ENCODE measurements at places on chromosomes 6 and 20.

DNA sequence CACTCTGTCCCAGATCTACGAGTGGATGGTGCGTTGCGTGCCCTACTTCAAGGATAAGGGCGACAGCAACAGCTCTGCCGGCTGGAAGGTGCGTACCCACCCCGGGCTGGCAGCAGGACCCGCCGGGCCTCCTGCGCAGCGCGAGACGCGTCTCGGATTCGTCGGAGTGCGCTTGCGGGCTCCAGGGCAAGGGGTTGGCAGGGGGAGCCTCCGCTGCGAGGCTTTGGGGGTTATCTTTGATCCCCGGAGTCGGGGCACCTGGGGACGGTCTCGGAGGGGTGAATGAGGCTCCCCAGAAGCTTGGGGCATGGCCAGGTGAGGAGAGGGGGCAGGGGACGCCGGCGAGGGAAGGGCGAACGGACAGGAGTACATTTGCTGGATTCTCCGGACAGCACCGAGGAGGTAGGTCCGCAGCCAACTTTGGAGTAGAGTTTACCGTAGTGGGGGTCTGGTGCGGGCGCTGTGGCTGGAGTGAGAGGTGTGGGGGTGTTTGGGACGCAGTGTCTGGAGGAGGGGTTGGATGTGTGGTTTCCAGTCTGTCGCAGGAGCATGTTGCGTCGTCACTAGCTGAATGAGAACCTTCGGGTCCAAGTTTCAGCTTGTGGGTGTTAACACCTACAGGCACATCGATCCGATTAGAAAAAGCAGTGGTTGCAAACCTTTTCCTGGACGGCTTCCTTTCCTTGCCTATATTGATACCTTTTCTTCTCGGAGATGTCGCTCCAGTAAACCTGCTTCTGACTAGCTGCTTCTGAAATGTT is 1.2 kb downstream of the FOXO3 start:
- DNase-seq = no peak

DNA sequence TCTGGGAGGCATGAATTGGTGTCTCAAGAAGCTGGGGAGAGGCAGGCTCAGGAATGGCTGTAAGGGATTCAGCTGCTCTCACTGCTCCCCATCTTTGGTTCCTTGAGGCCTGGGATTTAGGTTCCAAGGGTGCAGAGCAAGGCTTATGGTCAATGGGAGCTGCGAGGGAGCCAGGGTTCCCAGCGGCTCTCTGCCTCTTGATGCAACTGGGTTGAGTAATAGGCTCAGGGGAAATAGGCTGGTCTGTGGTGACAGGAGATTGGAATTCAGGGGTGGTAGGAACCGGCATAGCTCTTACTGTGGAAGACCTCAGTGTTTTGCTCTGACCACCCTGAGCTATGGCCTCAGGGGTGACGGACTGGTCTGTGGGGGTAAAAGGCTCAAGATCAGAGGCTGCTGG is 13.0 kb upstream of the NRM start:
- DNase-seq = no peak

DNA sequence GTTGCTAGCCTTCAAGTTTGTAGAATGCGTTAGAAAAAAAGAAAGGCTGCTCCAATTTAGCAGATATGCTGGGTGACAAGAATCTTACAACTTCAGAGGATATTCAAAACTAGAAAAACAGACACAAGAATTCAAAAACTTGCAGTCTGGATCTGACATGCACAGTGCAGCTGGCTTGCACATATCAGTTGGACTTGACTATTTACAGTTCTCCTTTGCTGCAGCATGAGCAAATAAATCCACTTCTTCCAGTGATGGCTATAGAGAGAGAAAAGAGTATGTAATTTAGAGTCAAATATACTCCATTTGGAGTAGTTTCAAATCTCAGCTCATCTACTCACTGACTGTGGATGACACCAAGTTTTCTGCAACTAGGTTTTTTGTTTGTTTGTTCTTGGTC is 247.0 kb downstream of the RIMS1 start:
- DNase-seq = no peak

GRCh38 chr6:117143647-117144046 is 121.7 kb upstream of the VGLL2 start:
- no peak for DNase-seq

GRCh38 chr6:166572370-166573261 is 13.9 kb downstream of the RAMACL start:
- no peak for DNase-seq

GRCh38 chr6:128515550-128516513 is 4.6 kb downstream of the PTPRK start:
- no peak for DNase-seq

- DNase-seq = no peak
These were observed 240.5 kb downstream of the TTLL2 start for GRCh38 chr6:167565388-167565787.

- no peak for DNase-seq
These were observed 182.7 kb upstream of the DTNBP1 start for GRCh38 chr6:15845492-15845891.

- DNase-seq = no peak
These were observed 90.2 kb downstream of the ZDHHC14 start for GRCh38 chr6:157471077-157471686.

DNA sequence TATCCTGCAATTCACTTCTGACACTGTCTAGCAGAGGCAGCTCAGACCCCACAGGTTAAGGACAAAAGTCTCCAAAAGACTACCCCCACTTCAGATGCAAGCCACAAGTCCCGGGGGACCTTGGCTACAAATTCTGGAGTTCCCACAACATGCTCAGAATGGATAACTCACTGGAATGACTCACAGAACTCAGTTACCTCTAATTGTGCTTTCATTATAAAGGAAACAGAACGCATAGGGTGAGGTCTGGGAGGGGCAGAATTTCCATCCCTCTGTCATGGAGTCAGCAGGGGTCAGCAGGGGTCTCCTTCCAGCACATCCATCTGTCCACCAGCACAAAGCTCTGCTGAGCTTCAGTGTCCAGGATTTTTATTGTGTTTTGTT is 184.2 kb downstream of the CDH4 start:
- no peak for DNase-seq

DNA sequence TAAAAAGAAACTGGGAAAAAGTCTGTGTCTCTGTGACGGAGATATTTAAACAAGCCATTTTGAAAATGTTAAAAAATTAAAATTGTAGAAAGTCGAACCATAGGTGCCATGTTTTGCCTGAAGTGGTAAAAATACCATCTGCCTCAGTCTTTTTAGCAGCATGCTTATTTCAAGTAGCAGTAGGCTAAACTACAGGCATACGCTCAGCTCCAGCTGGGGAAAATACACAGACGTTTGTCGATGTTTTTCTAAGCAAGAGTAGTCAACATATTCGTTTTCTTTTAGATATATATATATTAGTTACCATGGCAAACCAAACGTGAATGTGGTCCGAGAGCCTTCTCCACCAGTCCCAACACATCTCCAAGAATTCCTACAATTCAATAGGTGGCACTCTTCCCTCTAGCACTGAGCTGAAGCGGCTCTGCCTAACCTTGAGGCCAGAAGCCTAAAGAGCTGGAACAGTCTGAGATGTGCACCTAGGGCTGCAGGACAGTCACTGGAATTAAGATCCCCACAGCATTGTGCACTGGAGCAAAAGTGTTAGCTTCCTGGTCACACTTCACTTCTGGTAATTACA is 70.2 kb upstream of the BEND3 start:
- DNase-seq = peak; percentile 30

GRCh38 chr20:51021067-51022025 is 1.6 kb downstream of the KCNG1 start:
- no peak for DNase-seq

DNA sequence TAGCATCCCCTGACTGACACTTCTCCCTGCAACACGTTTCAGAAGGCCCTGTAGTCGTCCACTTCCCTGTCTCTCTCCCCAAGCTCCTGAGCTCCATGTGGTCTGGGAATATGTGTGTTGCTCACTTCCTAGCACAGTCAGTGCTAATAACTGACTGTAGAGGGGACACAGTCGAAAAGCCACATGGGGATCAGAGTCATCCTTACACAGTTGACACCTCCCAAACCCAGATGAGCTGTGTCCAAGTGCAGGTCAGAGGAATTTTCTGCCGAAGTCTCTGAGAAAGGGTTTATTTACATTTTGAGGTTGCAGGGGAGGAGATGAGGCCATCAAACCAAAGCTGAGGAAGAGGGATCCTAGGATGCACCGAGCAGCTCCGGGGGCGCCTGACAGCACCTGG is 3.5 kb upstream of the ADAM33 start:
- no peak for DNase-seq

GRCh38 chr6:81326881-81327561 is 425.5 kb downstream of the TENT5A start:
- DNase-seq = no peak

DNA sequence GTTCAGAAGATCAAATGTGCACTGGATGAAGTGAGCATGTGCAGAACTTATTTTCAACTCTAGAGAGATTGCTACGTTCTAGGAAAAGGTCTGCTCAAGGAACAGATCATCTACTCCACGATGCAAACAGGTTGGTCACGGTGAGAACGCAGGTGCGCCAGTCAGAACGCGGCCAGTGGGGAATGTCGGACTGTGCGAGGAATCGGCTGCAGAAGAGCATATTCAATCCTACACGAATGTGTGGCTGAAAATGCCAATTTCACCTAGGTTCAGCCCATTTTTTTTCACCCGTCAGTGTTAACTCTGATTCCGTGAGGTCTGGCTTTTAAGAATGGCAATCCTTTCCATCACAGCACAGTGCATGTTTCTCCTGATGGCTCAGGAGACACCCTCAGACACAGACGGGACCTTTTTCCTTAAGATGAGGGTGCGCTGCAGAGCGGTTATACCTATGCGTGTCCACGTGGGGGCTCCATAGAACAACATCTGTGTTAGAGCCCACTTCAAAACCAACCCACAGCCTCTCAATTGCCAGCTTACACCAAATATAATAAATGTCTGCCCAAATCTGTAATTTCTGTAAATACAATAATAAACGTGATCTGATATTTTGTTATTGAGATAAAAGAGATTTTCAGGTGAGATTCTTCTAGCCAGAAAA is 250.4 kb downstream of the FOXA2 start:
- DNase-seq = peak; percentile 13

DNA sequence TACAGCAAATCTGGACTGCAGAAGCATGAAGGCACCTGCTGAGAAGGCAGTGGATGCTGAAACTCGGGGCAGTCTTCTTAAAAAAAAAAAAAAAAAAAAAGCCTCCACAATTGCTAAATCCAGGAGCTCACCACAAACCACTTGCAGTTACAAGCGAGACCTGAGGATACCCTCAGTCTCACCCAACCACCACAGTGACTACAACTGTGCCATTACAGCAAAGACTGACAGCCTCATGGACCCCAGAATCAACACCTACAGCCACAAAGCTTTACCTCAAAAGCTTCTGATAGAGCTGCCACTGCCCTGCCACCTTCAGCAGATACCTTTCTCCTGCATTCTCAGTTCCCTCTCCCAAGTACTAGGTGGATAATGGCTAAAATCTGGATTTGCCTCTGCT is 9.0 kb downstream of the COL21A1 start:
- no peak for DNase-seq

- no peak for DNase-seq
These were observed 340.1 kb downstream of the PHF3 start for GRCh38 chr6:63975699-63976098.

DNA sequence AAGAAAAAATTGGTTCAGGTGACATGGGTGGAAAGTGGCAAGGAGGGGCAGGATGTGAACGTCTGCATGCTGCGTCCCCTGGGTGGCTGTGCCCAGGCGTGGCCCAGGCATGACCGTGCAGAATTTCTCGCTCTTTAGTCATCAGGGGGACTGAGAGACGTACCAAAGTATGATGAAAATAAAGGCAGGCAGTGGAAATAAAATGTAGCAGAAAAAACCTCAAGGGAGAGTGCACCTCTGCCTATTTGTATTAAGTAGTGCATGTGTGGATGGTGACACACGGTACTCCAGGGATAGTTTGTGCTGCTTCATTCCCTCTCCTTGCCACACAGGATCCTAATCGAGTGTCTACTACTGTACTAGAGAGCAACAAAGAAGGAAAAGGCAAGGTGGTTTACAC is 81.1 kb downstream of the ATP9A start:
- DNase-seq = no peak

DNA sequence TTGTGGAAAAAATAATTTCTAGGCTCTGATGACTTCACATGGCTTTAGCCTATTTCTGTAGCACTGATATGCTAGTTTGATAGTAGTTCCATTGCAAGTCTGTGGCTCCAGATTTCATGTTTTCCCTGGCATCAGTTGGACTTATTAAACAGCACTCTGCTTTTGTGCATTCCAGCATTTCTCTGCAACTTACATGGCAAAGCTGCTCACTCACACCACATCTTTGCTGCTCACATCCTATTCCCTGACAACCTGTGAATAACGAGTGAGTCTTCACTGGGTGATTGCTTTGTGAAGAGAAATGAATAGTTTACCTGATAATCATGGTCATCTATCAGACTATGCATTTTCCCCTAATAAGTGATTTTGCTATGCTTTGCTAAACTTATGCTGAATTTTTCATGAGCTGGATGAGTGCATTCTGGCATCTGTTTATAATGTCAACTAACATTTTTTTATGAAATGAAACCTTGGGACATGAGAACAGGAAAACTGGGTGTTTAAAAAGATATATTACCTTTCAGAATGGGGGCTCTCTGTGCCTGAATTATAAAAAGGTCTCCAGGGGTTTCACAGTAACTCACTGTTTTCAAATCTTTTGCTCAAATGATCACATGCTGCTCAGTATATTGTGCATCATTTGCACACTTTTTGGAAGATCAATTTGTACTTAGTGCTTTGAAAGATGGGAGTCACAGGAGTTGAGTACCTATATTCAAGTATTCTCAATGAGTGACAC is 301.8 kb downstream of the TBC1D32 start:
- no peak for DNase-seq

- DNase-seq = no peak
These were observed 816 bp upstream of the MAN1A1 start for GRCh38 chr6:119350202-119350951.

DNA sequence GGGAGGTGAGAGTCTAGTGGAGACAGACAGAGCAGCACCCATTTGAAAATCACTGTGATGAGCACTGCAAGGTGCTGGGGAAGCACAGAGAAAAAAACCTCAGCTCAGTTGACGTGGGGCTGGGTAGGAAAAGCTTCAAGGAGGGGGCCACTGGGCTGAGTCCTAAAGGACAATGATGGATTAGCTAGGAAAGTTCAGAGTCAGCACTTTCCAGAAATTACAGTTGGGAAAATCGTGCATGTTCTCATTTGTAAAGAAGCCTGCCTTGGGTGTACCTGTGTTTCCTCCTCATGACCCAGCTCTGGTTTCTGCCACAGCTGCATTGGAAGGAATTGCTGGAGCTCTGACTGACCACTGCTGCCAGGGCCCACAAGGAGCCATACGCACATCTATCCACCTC is 221.3 kb downstream of the FARS2 start:
- no peak for DNase-seq

GRCh38 chr6:87289571-87289970 is 32.8 kb upstream of the SMIM8 start:
- DNase-seq = no peak

GRCh38 chr6:37171201-37171969 is 1.4 kb downstream of the PIM1 start:
- DNase-seq = no peak
